Mesenchymal stem cell (in vitro differentiated cells and primary cell): ENCODE measurements at places on chromosomes 1 and 21.
A peak's percentile ranks its signal among the peaks of the same experiment; 100 is the strongest.

- H3K4me3 ChIP-seq = no peak overlapping the region
- no peaks in the 10 kb centered on the region for H3K36me3 ChIP-seq
- H3K4me1 ChIP-seq = peaks cover 18% of the 10 kb centered on the region
- peak overlapping the region; percentile 56 for H3K27ac ChIP-seq
- no peaks in the 10 kb centered on the region for H3K27me3 ChIP-seq
Observed at GRCh38 chr21:36807422-36807928, 108.6 kb downstream of the SIM2 start.

GRCh38 chr1:184953600-184954219 lies 20.6 kb downstream of the NIBAN1 start:
- DNase-seq = peak; percentile 49
- peak overlapping the region; percentile 13 for H3K27ac ChIP-seq
- no peaks in the 10 kb centered on the region for H3K4me1 ChIP-seq
- H3K36me3 ChIP-seq = no peaks in the 10 kb centered on the region
- H3K4me3 ChIP-seq = no peak overlapping the region

- H3K4me3 ChIP-seq = no peak overlapping the region
- DNase-seq = peak; percentile 20
- H3K27me3 ChIP-seq = no peaks in the 10 kb centered on the region
- no peak overlapping the region for H3K27ac ChIP-seq
- H3K4me1 ChIP-seq = peaks cover 9% of the 10 kb centered on the region
Observed at GRCh38 chr1:245875581-245876261, 631.4 kb downstream of the SMYD3 start.

DNA sequence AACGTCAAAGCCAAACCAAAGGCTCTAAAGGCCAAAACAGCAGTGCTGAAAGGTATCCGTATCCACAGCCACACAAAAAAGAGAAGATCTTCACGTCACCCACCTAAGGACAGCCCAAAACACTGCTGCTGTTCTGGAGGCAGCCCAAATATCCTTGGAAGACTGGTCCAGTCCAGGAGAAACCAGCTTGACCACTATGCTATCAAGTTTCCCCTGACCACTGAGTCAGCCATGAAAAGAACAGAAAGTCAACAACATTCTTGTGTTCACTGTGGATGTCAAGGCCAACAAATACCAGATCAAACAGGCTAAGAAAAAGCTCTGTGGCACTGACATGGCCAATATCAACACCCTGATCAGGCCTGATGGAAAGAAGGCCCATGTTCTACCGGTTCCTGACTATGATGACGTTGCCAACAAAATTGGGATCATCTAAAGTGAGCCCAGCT lies 32.1 kb downstream of the ARID4B start:
- no peak overlapping the region for H3K4me3 ChIP-seq
- no peaks in the 10 kb centered on the region for H3K36me3 ChIP-seq
- H3K27me3 ChIP-seq = no peaks in the 10 kb centered on the region
- DNase-seq = peak; percentile 26
- no peak overlapping the region for H3K27ac ChIP-seq

DNA sequence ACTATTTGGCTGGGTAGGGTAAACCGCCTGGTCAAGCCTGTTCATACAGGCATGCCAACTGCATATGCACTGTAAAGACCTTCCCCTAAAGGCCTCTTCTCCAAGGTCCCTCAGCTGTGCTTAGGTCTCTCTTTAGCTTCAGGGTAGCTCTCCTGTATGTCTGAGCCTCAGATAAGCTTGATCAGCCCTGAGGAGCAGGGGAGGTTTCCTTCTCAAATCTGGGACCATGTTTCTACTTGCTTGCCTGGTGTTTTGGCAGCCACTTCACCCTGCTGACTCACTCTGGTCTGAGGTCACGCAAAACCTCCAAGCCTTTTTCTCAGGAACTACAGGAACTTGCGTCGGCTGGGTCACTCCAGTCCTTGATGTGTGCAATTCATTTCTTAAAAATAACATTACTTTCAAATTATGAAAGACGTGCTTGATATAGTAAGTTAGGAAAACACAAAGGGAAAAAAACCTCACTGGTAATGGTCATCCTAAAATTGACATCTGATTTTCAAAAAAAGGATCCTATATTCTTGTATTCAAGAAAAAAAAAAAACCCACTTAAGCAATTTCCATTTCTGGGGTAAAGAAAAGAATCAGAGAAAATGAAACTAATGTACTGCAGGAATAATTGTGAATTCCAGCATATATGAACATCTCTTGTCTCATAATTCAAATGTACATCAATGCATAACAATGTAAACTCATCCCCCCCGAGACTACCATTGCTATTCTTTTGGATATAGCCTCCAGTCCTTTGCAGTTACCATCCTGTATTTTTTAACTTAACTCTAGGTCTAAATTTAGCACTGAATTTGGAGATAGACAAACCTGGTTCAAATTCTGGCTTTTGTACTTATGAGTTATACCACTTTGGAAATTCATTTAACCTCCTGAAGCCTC lies 24.8 kb upstream of the RNF19B start:
- H3K4me3 ChIP-seq = no peak overlapping the region
- no peaks in the 10 kb centered on the region for H3K36me3 ChIP-seq
- peak overlapping the region; percentile 37 for H3K27ac ChIP-seq
- peaks cover 19% of the 10 kb centered on the region for H3K4me1 ChIP-seq
- peak; percentile 95 for DNase-seq
- H3K27me3 ChIP-seq = no peaks in the 10 kb centered on the region

DNA sequence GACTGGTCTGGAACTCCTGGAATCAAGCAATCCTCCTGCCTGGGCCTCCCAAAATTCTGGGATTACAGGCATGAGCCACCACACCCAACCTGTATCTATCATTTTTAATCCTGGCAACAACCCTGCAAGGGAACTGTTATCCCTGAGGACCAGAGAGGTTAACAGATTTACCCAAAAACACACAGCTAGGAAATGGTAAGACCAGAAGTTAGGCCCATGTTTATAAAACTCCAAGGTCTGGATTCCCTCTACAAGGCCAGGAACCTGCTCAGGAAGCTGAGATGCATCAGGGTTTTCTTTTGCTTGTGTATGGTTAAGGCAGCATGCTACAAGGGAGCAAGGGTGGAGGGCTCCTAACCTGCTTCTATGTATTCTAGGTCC lies 17.8 kb upstream of the TTC39A start:
- H3K27ac ChIP-seq = no peak overlapping the region
- peaks cover 31% of the 10 kb centered on the region for H3K27me3 ChIP-seq

DNA sequence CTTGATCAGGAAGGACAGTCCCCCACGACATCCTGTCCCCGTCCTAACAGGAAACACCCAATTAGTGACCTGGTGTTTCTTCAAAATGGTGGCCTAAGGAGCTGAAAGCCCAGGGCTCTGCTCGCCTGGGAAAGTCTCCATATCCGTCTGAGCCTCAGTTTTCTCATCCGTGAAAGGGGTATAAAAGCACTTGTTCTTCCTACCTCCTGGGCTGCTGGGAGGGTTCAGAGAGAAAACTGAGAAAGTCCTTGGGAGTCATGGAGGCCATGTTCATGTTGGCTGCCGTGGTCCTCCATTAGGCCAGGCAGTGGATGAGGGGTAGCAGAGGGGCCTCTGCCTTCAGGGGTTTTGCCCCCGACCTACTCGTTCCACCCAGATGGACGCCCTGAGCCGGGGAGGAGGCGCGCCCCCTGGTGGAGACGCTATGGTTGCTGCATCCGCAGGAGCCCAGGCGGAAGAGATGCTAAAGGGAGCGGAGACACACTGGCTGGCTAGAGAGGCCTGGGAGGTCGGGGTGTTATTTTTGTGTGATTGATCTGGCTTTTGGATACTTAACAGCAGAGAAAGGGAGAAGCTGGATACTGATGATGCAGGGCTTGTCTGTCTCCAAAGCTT lies 113.5 kb downstream of the PRDM2 start:
- peak; percentile 31 for DNase-seq
- H3K4me3 ChIP-seq = no peak overlapping the region
- peaks cover 2% of the 10 kb centered on the region for H3K36me3 ChIP-seq

DNA sequence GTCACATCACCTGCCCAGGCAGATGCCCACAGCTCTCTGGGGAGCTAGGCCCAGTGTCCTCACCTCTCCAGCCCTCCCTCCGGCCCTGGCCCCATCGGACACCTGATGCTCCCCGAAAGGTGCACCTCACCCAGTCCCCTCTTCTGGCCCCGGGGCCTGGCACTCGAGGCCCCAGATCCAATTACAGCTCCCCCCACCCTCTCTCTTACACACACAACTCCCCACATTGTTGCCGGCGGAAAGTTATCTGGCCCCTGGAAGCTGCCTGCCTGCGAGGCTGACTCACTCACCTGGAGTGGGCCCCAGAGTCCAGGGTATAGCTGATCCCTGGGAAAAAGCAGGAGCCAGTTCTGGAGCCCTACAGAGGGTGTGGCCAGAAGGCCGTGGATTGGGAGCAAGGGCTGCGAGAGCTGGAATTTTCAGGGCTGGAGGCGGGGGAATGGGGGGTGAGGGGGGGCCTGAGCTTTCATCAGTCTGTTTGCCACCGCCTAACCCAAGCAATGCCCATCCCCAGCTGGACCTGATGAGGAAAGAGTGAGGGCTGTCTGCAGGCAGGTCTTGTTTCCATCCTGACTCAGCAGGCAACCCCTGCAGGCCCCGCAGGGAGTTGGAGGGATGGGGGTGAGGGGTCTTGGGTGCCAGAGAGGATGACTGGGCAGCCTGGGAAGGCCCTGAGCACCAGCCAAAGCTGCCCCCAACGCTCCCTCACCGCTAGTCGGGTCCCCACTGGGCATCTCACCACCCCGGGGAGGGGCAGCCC lies 948 bp downstream of the FBXO2 start:
- peaks cover 37% of the 10 kb centered on the region for H3K4me1 ChIP-seq
- H3K4me3 ChIP-seq = peak overlapping the region; percentile 87
- H3K36me3 ChIP-seq = peaks cover 8% of the 10 kb centered on the region
- H3K27ac ChIP-seq = no peak overlapping the region
- DNase-seq = no peak

DNA sequence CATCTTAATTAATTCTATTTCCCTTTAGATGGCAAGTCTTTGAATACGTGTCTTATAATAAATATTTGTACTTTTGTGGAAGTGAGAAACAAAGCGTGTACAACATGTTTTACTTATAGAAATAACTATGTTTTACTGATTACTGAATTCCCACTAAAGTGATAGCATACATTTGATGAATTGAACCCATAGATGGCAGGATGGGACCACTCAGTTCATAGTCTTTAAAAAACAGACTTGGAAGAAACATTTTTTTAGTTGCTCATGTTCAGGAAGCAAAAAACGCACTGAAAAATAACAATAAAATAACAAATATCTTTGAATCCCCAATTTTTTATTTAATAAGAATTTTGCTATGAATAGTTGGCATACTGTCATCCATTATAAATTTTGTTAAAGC lies 507.1 kb upstream of the ZRANB2 start:
- H3K4me1 ChIP-seq = no peaks in the 10 kb centered on the region
- H3K27ac ChIP-seq = no peak overlapping the region
- DNase-seq = peak; percentile 5
- no peaks in the 10 kb centered on the region for H3K36me3 ChIP-seq
- no peaks in the 10 kb centered on the region for H3K27me3 ChIP-seq
- H3K4me3 ChIP-seq = no peak overlapping the region

DNA sequence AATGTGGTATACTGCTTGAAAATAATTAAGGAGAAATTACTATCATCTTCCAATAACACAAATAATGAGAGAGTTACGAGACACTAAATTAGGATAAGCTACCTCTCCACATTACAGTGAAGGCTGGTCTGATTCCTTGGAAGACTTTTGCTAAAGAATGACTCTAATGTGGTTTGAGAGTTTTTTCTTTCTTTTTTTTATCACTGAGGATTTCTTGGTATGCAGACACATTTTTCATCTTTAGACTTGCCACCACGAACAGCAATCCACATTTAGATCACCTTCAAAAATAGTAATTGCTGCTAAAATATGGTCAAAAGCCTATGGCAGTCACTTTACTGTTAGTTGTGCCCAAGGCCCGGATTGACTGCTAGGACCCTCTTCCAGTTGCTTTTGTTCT lies 16.6 kb upstream of the TMEM35B start:
- DNase-seq = no peak
- no peak overlapping the region for H3K4me3 ChIP-seq
- no peaks in the 10 kb centered on the region for H3K27me3 ChIP-seq

- no peak for DNase-seq
- no peak overlapping the region for H3K4me3 ChIP-seq
- no peaks in the 10 kb centered on the region for H3K27me3 ChIP-seq
- no peaks in the 10 kb centered on the region for H3K36me3 ChIP-seq
- H3K4me1 ChIP-seq = peaks cover 2% of the 10 kb centered on the region
Observed at GRCh38 chr21:38249256-38249655, 7.5 kb upstream of the KCNJ15 start.

DNA sequence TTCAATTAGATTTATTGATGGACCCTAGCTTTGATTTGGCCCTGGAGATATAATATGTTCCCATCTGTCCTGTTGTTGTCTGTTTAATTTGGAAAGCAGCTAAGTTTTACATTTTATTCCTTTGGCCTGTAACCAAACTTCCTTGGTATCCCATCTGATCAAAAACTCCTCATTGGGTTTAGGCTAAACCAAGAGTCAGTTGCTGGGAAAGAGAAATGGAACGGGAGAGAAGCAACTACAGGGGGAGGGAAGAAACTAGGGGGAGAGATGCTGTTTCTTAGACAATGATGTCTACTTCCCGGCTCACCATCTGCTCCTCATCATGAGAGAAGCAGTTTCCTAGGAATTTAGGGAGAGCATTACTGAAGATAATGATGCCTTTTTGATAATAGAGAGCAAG lies 141.8 kb downstream of the SYT2 start:
- peaks cover 8% of the 10 kb centered on the region for H3K36me3 ChIP-seq
- no peak overlapping the region for H3K4me3 ChIP-seq
- H3K27me3 ChIP-seq = no peaks in the 10 kb centered on the region
- peaks cover 8% of the 10 kb centered on the region for H3K4me1 ChIP-seq
- DNase-seq = no peak

GRCh38 chr1:183498342-183498991 lies 26.2 kb downstream of the SMG7 start:
- peaks cover 6% of the 10 kb centered on the region for H3K4me1 ChIP-seq
- no peak overlapping the region for H3K4me3 ChIP-seq
- H3K27ac ChIP-seq = no peak overlapping the region
- no peak for DNase-seq
- H3K36me3 ChIP-seq = peaks cover 2% of the 10 kb centered on the region

GRCh38 chr1:177780096-177780700 lies 189.7 kb downstream of the SEC16B start:
- H3K4me3 ChIP-seq = no peak overlapping the region
- H3K4me1 ChIP-seq = no peaks in the 10 kb centered on the region
- peak; percentile 51 for DNase-seq
- no peak overlapping the region for H3K27ac ChIP-seq
- H3K36me3 ChIP-seq = no peaks in the 10 kb centered on the region

DNA sequence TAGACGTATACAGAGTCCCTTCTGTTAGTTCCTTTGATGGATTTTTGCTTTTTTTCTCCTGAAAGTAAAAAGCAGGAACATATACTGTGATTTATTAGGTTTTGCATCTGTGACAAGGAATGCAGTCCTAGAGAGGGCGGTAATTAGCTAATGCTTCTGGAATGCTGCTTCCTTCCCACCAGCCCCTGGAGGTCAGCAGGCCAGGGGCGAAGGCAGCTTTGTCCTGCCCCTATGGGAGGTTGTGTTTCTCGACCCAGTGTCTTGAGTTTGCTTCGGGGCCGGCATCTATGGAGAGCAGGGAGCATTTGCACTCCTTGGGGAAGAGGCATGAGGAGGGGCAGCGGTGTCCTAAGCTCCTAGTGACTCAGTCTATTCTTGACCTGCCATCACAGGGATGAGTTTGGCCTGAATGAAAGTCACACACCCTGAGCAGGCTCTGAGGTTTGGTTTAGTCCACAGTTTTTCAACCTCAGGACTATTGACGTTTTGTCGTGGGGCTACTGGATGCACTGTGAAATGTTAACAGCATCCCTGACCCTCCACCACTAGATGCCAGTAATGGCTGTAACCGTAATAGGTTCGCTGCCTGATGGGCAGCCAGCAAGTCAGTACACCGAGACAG lies 85.0 kb upstream of the KCNJ15 start:
- no peaks in the 10 kb centered on the region for H3K27me3 ChIP-seq
- peak overlapping the region; percentile 97 for H3K27ac ChIP-seq
- no peak overlapping the region for H3K4me3 ChIP-seq
- H3K36me3 ChIP-seq = no peaks in the 10 kb centered on the region
